ENCODE measurements at places on chromosomes 4 and X.

DNA sequence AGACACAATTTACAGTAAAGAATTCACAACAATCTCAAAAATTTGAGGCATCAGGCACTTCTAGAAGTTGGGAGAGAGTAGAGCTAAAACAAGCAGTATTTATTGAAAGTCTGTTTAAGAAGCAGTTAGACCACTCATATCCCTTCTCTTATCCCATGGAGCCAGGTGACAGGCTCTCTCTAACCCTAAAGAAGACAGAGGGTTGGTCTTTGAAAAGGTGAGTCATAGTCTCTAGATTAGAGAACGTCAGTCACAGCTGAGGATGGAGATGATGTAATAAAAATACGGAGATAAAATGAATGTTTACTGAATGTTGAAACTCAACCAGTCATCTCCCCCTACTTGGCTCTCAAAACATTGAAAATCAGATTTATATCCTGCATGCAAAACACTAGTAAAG, 223.8 kb downstream of the CHIC2 start:
- no peak for DNase-seq

- DNase-seq = no peak
Measured at GRCh38 chr4:154487145-154487544, 4.5 kb downstream of the DCHS2 start.

GRCh38 chr4:41613386-41613785, 75.4 kb downstream of the LIMCH1 start:
- DNase-seq = no peak

DNA sequence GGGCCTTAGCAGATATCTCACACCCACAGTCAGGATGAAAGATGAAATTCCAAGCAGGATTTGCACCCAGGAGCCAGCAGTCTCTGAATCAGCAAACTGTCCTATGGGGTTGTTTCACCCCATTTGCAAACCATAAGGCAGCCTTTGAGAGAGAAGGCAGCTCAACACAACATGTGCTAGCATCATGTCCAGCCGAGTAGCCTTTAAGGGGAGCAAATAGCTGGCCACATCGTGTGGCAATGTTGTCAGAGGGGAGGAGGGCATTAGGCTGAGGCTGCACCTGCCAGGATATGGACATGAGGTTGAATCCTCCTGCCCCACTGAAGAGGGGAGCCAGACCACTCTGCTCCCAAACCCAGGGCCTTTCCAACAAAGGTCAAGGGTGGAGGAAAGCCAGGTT, 20.6 kb upstream of the PJA1 start:
- DNase-seq = no peak

GRCh38 chr4:37389967-37390580, 145.5 kb downstream of the NWD2 start:
- no peak for DNase-seq

GRCh38 chr4:7929118-7929951, 10.3 kb downstream of the AFAP1 start:
- no peak for DNase-seq

GRCh38 chrX:41862562-41863184, 60.7 kb downstream of the CASK start:
- no peak for DNase-seq

DNA sequence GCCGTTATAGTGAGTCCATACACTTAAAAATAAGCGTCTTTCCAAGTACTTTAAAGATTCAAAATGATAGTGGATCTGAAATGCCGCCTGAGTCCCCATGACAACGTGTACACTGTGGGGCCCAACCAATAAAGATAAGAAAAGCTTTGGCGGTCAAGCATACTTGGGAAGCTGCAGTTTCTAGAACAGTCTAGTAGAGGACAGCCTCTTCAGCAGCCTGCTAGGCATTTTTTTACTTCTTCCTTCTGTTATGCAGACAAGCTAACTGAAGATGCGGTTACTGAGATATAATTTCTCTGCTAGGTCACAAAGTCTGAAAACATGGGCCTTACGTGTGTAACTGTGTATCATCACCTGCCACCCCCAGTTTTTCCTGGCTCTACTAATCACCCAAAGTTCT, 402 bp upstream of the UPRT start:
- DNase-seq = no peak

DNA sequence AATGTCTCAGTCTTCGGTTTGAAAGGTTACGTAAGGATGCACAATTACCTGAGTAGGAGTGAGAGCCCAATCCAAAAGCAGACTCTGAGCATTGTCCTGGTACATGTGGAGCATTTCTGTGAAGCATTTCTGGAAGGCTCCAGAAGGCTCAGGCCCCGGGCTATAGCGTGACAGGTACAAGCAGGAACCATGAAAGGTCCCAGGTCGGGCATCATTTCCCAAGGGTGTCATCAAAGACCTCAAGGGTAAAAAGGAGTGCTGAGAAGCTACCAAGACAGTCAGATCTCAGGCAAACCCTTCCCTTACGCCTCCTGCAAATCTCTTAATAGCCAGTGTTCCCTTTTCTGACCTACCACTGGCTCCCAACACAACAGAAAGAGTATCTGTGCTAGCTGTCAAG, 30.8 kb downstream of the GPC4 start:
- no peak for DNase-seq

DNA sequence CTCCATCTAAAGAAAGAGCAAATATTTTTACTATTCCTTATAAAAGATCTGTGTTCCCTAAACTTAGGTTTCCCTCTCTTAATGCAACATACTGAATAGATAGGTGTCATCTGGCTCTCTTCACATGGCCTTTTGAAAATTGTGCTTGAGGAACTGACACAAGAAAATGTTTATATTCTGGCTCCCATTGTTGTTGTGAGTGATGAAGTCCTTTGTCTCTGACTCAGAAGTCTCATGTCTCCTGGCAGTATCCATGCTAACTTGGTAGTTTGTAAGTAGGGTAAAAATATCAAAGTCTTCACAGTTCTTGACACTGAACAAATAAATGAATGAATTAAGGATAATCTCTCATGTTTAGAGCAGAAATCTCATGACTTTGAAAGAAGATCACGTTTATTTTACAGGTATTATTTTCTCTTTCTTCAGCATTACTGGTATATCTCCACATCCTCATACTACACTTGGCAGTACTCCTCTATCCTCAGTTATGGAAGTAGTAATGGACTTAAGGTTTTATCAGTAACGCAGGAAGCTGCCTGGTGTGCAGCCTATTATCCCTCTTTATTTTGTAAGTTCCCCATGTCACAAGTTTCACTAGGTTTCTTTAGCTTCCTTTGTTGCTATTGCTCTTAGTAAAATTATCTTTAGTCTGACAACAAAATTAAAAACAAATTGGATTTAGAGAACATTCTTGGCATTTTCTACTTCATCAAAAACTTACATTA, 14.2 kb upstream of the PABPC4L start:
- DNase-seq = no peak

Data from ascending aorta (tissue), 2 donors.